ENCODE measurements at places on chromosomes 13 and 19. TPM values are rescaled to one million over a fixed set of nuclear protein-coding genes. Genes with fewer than 3 reads are reported as not detected.

DNA sequence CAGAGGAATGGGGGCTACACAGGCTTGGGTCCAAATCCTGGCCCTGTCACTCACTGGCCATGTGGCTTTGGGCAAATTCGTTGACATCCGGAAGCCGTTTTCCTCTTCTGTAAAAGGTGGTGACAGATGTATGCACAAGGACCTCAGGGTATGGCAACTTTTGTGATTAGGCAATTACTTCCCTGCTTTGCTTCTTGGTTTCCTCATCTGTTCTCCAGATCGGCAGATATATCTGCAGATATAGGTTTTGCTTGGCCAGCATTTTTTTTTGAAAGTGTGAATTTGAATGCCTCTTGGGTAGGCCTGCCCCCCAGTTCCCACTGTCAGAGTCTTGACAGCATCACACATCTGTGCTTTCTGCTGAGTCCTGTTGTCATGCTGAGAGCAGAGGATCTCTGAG is 17.7 kb downstream of the TMEM272 start:
- H3K27me3 ChIP-seq, result no peaks in the 10 kb centered on the region
- DNase-seq, result no peak
- H3K36me3 ChIP-seq, result peaks cover 3% of the 10 kb centered on the region
- peak overlapping the region; percentile 98 for H3K27ac ChIP-seq
- peak overlapping the region; percentile 76 for H3K4me3 ChIP-seq

GRCh38 chr13:51155776-51156515 is 44.9 kb upstream of the C13orf42 start:
- peaks cover 51% of the 10 kb centered on the region for H3K27me3 ChIP-seq
- no peak overlapping the region for H3K27ac ChIP-seq
- DNase-seq, result no peak

- DNase-seq, result no peak
- H3K27ac ChIP-seq, result no peak overlapping the region
- no peak overlapping the region for H3K4me3 ChIP-seq
- H3K36me3 ChIP-seq, result no peaks in the 10 kb centered on the region
These were observed 741.0 kb upstream of the KLHL1 start for GRCh38 chr13:70849222-70849621.

GRCh38 chr13:98365302-98365701 is 188.2 kb upstream of the RNF113B start:
- H3K4me3 ChIP-seq, result no peak overlapping the region
- peaks cover 3% of the 10 kb centered on the region for H3K36me3 ChIP-seq
- DNase-seq, result no peak
- H3K4me1 ChIP-seq, result no peaks in the 10 kb centered on the region

Gene EDDM13
- total RNA-seq, result not detected

Gene ACP7
- total RNA-seq, result not detected

Gene FTL
- total RNA-seq, result 898 TPM

DNA sequence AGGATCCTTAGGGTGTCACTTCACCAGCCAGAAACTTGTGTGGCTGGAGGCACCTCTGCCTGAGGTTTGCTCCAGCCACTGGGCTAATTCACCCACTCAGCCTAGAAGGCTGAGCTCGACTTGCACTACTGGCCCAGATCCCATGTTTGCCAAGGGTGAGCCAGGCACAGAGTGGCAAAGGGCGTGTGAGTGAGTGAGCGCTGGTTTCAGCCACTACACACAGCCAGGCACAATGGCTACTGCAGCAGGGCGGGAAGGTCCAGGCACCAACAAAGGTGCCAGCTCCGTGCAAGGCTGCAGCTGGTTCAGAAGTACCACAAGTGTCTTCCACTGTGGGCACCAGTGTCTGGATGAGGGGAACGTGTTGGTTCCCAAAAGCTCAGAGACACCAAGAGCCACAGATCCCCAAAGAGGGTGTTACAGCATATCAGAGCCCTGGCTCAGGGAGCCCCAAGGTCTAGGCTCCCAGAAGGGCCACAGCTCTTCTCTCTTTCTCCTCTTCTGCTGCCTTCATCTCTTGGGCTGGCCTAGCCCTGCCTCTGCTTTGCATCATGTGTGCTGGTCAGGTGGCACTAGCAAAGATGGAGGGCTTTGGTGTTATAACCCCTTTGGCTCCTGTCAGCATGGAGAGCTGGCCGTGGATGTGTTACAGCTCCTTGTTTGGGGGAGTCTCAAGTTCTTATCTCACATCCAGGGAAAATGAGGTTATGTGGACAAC is 736.3 kb upstream of the KLHL1 start:
- H3K4me1 ChIP-seq, result no peaks in the 10 kb centered on the region
- no peaks in the 10 kb centered on the region for H3K36me3 ChIP-seq
- DNase-seq, result no peak
- no peak overlapping the region for H3K27ac ChIP-seq
- no peak overlapping the region for H3K4me3 ChIP-seq

- H3K4me3 ChIP-seq, result no peak overlapping the region
- peaks cover 2% of the 10 kb centered on the region for H3K36me3 ChIP-seq
- DNase-seq, result no peak
- peak overlapping the region; percentile 100 for H3K27ac ChIP-seq
- peaks cover 75% of the 10 kb centered on the region for H3K4me1 ChIP-seq
These were observed 94.1 kb downstream of the STK24 start for GRCh38 chr13:98482476-98483444.
